ENCODE measurements at places on chromosomes 5 and 9.
A peak's percentile ranks its signal among the peaks of the same experiment; 100 is the strongest.

GRCh38 chr5:139984816-139985215, 58.3 kb downstream of the NRG2 start:
- no peak for DNase-seq

DNA sequence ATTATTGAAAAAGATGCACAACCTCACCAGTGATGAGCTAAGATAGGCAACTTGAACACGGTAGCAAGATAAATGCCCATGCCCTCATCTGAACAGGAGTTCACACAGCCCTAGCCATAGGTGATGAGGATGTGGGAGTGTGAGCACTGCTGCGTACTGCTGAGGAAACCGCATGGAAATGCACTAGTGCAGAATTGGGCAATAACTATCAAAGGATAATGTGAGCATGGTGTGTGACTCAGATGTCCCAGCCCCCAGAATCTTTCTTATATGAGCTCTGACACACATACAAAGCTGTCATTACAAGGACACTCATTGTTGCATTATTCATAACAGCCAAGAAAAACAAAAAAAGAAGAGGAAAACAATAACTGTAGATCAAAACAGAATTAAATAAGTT, 521.2 kb downstream of the IRX1 start:
- DNase-seq: no peak

- no peak for DNase-seq
Measured at GRCh38 chr5:137432376-137432775, 66.8 kb downstream of the SPOCK1 start.

DNA sequence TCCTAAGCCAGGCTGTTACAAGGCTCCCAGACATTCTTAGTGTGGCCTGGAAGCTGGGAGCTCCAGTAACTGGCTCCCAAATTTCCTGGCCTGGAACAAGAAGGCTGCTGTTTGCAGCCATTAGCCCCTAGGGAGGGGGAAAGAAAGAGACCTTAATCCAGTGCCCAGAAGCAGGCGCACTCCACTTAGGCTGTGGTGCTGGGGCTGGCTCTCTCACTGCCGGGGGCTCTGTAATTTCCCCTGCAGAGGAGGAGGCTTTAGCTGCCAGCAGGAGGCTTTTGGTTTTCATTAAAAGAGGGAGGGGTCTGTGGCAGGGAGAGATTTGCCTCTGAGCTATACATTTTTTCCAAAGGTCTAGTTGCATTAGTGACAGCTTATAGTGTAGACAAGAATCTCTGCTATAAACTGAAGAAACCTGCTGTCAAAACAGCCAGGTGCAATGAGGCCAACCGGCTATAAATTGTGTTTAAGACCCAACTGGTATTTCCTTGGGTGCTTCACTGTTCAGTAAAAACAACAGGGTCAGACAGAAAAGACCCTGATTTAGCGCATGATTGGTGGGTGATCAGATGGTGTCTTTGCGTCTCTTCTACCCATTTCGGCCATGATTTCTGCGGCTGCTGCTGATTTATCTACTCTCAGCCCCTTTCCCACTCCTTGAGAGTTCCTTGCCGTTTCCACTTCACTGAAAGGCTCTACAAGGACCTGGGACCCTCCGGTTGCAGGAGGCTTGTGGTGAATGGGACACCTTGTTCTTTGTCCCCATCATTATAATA, 254.6 kb downstream of the AOPEP start:
- DNase-seq: no peak

DNA sequence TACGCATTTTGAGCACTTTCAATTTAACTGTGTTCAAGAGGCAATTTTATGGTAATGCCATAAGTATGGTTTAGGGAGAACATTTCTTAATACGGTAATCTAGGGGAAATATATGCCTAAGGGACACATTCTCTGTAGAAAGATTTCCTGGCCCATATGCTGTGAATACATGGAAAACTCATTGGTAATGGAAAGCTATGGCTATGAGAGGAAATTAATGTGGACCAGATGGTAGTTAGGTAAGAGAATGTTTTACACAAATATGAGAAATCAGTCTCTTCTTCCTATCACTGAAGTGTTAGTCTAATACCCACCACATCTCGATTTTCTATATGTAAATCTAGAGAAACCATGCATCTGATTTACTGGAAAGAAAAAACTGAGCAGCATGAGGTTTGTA, 105.0 kb downstream of the SEMA6A start:
- DNase-seq: no peak

DNA sequence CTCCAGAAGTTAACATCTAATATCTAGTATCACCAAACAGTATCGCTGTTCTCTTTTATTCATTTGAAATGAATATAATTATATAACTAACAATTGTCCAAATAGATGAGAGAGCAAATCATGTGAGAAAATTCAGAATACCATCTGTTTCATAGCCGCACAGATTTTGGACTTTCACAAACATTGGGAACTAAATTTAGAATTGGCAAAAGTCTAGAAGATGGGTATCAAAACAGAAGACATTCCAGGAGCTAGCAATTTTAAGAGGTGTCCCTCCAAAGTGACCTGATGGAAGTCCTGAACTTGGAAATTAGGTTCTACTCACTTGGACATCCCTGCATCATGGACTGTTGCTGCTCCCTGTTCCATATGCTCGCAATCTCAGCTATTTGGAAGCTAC, 57.0 kb upstream of the FSD1L start:
- DNase-seq: no peak

GRCh38 chr5:72107901-72108201, 576 bp downstream of the MAP1B start:
- DNase-seq: peak; percentile 20

GRCh38 chr9:137141976-137142936, 3.3 kb downstream of the GRIN1 start:
- peak; percentile 7 for DNase-seq

DNA sequence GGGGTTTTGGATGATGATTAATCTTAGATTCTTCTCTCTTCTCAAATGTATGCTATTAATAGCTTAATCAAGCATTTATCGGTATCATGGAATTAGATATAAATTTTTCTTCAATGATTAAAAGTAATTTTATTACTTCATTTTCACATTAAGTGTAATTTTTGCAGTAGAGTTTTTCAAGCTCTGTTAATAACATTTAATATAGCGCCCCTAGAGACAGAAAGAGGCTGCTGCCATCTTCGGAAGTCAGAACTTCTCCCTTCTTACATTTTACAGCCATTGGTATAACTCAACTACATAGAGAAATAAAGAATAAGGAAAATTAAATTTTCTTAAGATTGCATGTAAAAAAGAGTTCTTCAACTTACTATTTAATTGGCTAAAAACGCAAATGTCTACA, 540.3 kb downstream of the GABRG2 start:
- DNase-seq: no peak

GRCh38 chr5:50655810-50656205, 10.6 kb upstream of the PARP8 start:
- DNase-seq: no peak

- DNase-seq: no peak
Measured at GRCh38 chr9:101674165-101674564, 64.3 kb downstream of the GRIN3A start.

- DNase-seq: no peak
Measured at GRCh38 chr5:60685700-60686099, 14.3 kb downstream of the DEPDC1B start.

GRCh38 chr5:68067291-68067690, 148.3 kb upstream of the PIK3R1 start:
- DNase-seq: no peak

GRCh38 chr9:127568971-127569885, 42.8 kb upstream of the STXBP1 start:
- peak; percentile 91 for DNase-seq

GRCh38 chr5:26482810-26483375, 555.5 kb downstream of the CDH9 start:
- peak; percentile 2 for DNase-seq

- DNase-seq: no peak
Measured at GRCh38 chr9:86175223-86175622, 75.9 kb upstream of the GOLM1 start.

DNA sequence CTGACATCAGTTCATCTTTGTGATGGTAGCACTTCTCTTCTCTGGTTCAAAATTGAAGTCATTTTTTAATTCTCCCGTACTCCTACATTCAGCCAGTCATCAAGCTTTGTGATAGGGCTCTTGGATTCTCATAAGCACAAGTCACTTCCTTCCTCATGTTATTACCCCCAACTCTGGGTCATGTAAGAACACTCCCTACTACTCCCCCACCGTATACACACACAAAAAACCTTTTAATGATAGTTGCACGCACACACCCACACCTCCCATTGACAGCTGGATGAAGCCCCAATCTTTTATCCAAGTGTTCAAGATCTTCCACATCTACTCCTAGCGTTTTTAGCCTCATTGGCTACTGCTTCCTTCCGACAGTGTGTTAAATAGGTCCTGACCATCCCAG, 16.8 kb downstream of the KDM3B start:
- DNase-seq: no peak

DNA sequence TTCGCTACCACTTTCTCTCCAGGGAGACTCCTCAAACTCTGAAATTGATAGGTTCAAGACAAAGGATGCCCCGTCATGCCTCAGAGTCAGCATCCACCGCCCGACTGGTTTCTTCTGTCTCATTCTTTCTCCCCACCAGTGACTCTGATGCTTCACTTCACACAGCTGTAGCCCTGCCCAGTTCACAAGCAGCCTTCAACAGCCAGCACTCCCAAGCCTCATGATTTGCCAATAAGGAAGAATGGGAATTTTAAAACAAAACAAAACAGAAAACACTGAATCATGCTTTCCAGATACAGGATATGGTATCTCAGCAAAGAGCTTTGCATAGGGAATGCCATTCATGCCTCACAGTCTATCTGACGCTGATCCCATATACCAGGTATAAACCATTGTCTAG, 371.2 kb upstream of the RORB start:
- no peak for DNase-seq

- no peak for DNase-seq
Measured at GRCh38 chr5:146588331-146589027, 72.5 kb upstream of the GPR151 start.

DNA sequence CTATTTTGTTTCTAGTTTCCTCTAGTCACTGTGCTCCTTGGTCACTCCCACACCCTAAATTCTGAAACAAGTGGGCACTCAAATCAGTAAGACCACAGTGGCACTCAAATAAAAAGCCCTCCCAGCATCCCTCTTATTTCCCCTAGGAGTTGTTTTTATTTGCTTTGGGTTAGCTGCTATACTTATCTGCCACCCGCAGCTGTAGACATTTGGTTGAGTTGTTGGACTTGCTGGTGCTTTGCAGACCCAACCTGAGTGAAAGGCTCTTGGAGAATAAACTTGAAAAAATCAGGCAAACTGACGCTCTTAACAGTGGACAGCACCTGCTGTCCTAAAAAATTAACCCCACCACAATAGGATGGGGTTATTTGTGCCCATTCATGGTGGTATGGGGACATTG, 203.0 kb downstream of the SPATA31A6 start:
- DNase-seq: no peak

- no peak for DNase-seq
Measured at GRCh38 chr5:69468631-69469030, 24.0 kb upstream of the OCLN start.

DNA sequence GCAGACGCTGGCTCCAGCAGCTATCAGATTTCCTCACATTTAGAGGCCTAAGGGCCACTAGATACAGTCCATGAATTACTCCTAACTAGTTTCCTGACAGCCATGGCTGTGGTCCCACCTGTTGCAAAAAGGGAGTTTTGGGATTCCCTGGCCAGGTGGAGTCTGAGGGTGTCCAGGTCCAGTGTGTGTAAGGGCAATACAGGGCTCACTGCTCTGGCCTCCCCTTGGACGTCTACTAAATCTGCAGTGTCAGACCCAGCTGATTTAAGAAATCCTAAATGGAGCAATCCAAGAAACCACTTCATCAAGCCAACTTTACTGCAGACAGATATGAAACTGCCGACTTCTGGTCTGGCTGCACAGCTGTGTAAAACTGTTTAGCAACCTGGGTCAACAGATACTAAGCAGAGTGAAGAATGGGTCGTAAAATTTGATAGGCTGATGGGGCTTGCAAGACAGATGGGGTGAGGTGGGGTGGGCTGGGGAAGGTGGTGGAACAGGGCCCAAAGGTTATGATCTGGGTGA, 116.4 kb downstream of the GADD45G start:
- no peak for DNase-seq
